ENCODE measurements at places on chromosomes 3 and 15.

GRCh38 chr15:50186752-50187151 is 4.8 kb downstream of the SLC27A2 start:
- no peak for DNase-seq

DNA sequence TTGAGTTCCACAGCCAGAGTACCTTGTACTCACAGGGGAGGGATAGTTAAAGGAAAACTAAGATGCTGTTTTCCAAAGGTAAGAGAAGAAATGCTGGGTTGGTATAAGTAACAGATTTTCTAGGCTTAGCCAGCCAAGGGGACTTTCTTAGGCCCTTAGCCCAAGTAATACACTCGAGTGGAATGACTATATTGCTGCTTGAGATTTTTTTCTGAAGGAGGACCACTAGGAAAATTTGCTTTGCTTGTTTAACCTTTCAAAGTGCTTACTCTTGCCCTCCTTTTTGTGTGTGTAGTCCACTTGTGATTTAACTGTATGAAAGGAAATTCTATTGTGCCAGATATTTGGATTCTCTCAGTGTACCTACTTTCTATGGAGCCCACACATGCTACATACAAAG is 50.5 kb downstream of the IL5RA start:
- no peak for DNase-seq

GRCh38 chr3:124401843-124402242 is 328.4 kb upstream of the UMPS start:
- no peak for DNase-seq

- DNase-seq: no peak
Observed at GRCh38 chr3:58999774-59000160, 50.1 kb downstream of the CFAP20DC start.

GRCh38 chr3:44950275-44950734 is 25.7 kb downstream of the ZDHHC3 start:
- no peak for DNase-seq

All from activated naive CD4-positive, alpha-beta T cell treated with anti-CD3 and anti-CD28 coated beads, Interleukin-2, amount 50 U/mL, for 72 hours (primary cell).